ENCODE measurements at places on chromosomes 12 and 14.
A peak's percentile ranks its signal among the peaks of the same experiment; 100 is the strongest.

GRCh38 chr12:1660304-1661187 is 30.3 kb upstream of the ADIPOR2 start:
- DNase-seq: peak; percentile 18

- no peak for DNase-seq
These were observed 121.3 kb downstream of the PTPRO start for GRCh38 chr12:15443611-15444010.

- no peak for DNase-seq
These were observed 4.3 kb upstream of the FGD4 start for GRCh38 chr12:32395026-32395425.

GRCh38 chr12:117063162-117063911 is 35.9 kb downstream of the TESC start:
- no peak for DNase-seq

- DNase-seq: peak; percentile 40
These were observed 95.6 kb downstream of the GAS2L3 start for GRCh38 chr12:100668945-100669536.

- DNase-seq: no peak
These were observed 42.9 kb downstream of the SPPL3 start for GRCh38 chr12:120861074-120861795.

DNA sequence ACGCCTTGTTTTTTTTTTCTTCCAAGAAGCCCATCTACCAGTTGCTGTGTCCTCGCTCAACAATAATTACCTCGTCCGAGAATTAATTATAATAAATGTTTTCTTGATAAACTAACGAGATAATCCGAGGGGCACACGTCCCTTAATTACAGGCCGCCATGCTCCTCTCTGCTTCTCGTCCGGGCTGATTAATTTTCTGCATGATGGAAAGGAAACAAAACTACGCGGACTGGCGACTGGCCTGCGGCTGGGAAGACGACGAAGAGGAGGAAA is 2.2 kb downstream of the OTX2 start:
- DNase-seq: no peak

- DNase-seq: no peak
These were observed 4.6 kb downstream of the DTX1 start for GRCh38 chr12:113061061-113061694.

- DNase-seq: peak; percentile 16
These were observed 81.8 kb downstream of the EMP1 start for GRCh38 chr12:13278249-13278787.

DNA sequence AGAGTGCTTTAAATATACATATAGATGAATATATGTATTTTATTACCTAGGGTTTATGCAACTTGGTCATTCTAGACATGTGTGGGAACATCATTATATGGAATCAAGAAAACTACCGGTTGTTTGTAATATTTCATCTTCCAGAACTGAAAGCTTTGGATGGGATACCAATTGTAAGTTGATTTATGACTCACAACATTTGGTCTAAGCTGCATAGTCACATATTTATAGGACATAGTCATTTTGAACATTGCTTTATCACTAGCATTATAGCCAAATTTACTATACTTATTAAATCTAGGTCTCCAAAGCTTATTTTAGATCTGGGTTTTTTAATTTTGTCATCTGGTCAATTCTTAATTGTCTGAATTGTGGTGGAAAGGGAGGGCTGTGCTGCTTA is 83.7 kb upstream of the PCNX4 start:
- no peak for DNase-seq

DNA sequence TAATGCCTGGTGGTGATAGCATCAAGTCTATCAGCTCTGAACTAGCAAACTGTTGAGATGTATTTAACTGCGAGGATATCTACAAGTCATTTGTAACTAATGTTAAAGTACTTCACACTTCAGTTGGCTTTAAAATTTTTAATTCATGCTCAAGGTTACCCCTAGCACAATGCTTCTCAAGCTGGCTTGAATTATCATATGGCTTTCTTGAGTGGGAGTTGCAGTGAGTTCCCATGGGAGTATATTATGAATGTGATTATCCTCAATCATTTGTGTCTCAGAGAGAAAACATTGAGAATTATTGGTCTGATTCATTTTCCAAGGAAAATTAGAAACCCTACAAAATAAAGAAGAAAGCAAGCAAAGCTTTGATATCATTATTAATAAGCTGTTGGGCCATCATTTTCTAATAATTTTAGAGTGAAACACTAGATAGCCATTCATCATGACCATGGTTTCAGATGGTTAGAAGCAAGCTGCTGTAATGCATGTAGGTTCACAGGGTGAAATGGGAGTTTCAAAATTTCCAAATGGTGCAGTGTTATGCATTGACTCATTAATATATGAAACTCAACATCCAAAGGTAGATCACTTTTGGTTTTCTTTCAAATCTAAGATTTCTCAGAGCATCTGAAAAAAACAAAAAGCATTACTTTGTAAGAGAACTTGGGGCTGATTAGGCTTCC is 11.8 kb upstream of the KRAS start:
- no peak for DNase-seq

DNA sequence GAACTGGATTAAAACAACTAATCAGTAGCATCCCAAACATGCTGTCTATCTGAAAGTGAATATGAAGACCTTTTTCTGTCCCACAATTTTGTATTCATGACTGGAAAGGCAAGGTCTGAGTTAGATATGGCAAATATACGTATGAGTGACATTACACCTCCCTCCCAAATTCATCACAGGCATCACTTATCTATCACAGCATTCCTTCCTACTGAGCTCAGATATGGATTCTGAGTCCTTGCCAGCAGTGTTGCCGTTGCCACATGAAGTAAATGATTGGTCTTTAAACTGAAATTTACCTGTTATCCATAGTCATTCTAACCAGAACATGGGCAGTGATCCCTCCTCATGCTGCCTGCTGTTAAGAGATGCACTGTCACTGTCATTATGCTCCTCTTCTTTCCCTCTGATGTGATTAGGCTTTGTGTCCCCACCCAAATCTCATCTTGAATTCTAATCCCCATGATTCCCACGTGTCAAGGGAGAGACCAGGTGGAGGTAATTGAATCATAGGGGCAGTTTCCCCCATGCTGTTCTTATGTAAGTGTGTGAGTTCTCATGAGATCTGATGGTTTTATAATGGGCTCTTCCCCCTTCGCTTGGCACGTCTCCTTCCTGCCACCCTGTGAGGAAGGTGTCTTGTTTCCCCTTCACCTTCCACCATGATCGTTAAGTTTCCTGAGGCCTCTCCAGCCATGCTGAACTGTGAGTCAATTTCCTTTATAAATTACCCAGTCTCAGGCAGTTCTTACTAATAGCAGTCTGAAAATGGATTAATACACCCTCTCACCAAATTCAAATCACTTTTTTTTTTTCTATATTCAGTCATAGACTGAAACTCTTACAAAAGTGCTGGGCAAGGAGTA is 288.4 kb downstream of the NUAK1 start:
- no peak for DNase-seq

- no peak for DNase-seq
These were observed 12.8 kb upstream of the RILPL1 start for GRCh38 chr12:123546281-123546680.

DNA sequence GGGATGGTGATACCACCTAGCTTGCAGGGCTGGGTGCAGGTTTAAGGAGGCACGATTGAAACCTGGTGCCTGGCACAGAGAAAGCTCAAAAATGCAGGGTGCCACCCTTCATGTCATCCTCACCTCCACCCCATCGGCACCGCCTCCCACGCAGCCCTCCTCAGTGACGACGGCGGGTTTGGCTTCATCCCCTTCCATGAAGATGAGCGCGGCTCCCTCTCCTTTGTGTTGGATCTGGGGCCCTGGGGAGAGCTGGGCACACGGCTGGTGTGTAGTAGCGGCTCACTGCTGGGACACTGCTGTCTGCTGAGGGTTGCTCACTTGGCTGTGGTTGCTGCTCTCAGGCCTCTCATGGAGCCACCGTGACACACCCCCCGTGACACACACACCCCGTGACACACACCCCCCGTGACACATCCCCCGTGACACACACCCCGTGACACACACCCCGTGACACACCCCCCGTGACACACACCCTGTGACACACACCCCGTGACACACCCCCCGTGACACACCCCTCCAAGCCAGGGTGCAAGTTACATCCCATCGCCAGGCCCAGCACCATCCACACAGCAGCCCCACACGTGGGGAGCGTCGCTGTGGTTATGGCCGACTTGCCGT is 42.9 kb upstream of the FZD10 start:
- DNase-seq: no peak

- no peak for DNase-seq
These were observed 107.9 kb downstream of the ALG10B start for GRCh38 chr12:38424436-38424835.

DNA sequence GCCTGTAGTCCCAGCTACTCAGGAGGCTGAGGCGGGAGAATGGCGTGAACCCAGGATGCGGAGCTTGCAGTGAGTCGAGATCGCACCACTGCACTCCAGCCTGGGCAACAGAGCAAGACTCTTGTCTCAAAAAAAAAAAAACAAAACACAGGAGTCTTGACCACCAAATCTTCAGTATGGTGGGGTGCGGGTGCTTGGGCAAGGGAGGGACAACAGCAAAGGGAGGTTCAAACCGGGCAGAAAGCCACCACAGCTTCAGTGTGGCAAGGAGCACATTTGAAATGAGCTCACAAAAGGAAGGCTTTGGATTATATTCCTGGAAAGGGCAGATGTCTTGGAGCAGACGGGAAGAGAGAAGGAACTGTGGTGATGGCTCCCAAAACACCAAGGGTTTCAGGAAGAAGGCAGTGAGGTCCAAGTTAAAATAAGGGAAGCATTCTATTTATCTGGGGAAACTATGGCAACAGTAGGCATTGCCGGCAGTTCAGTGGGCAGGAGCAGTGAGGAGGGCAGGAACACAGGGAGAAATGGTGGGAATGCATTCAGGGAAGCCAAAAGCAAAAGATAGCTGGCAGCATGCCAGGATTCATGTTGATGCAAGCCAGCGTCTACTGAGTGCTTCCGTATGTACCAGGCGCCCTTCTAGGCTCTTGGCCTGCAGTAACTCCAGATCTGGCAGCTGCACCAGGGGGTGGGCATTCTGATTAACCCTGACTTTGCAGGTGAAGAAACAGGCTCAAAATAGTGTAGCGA is 51.0 kb upstream of the SRSF5 start:
- DNase-seq: no peak

GRCh38 chr14:68753690-68754089 is 39.2 kb downstream of the ZFP36L1 start:
- peak; percentile 53 for DNase-seq

DNA sequence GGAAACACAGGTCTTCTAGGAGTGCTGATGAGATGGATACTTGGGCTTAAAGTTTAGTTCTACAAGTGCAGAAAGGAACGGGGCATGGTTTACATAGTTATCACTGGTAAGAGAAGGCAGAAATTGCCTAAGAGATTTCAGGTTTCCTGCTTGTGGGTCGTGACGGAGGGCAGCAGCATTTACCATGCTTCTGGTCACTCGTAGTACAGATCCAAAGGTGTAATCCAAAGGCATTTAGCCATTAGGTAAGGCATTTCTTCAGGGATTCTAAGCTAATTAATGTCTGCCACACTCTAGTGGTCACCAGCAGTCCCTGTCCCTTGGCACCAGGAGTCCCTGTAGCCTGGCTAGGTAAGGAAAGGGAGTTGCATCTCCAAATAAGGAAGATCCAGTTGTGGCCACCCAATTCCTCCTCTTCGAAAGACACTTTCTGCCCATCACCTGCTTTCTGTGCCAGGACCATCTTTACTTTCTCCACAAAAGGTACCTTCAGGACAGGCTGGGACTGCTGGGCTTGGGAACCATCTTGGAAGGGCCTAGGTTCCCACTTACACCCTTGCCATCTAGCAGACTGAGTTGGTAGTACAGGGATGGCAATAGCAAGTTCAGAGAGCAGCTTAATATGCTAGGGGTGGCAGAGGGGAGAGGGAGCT is 1.5 kb downstream of the GSTZ1 start:
- DNase-seq: no peak

DNA sequence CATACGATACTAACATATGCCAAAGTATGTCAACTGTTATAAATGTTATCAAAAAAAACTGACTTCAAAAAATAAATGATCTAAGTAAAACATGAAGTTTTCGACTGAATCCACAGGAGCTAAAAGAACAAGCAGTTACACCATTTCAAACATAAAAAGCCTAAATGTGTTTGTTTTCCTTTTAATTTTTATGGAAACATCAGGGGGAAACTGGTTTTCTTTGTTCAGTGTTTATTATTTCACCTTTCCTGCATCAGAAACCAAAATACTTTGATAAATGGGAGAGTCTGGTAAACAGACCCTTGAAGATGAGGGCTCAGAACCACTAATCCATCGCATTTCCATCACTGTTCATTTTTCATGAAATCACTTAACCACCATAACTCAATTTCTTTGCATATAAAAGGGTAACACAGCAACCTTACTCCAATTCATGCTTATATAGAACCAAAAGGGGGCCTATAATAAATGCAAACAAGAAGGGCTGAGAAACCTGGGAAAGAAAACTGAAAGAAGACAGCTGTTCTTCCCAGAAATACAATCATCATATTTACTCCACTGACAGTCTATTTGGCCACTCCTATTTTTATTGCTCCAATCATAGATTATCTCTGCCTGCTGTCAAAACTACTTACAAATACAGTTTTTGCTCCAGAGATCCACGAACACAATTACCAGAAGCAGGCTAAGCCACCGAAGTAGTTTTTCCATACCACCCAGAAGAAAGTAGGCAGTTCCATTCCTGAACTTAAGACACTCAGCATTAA is 17.0 kb downstream of the FGD6 start:
- DNase-seq: no peak

DNA sequence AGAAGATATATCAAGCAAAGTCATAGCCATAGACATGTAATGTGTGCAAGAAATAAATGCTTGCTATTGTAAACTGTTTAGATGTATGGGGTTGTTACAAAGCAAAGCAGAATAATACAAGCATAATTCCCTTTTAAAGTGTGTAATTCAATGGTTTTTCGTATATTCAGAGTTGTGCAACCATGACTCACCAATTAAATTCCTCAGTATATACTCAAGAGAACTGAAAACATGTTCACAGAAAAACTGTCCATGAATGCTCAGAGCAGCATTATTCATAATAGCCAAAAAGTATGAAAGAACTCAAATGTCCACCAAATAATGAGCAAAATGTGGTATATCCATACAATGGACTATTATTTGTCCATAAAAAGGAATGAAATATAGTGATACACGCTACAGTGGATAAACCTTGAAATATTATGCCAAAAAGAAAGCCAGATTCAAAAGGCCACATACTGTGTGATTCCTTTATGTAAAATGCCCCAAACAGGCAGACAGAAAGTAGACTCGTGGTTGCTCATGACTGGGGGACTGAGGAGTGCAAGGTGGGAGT is 9.3 kb downstream of the GXYLT1 start:
- DNase-seq: peak; percentile 48

DNA sequence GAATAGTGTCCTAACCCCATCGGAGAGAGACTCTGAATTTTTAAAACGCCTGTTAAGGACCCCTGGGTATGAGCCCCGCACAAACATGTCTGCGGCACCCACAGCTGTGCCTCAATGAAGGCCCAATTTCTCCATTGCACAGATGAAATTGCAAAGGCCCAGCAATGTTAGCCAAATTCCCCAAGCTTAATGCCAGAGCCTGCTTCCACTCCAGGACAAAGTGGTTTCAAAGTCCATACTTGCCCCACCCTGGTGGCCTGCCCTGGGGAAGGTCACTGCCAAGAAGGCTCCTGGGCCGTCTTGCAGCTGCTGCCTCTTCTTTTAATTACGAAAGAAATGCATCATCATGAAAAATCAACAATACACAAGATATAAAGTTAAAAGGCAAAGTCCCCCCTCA is 1179.7 kb downstream of the VRK1 start:
- no peak for DNase-seq
